Activated CD4-positive, alpha-beta T cell treated with anti-CD3 and anti-CD28 coated beads for 4 hours (primary cell): ENCODE measurements at places on chromosomes 16 and 17.

DNA sequence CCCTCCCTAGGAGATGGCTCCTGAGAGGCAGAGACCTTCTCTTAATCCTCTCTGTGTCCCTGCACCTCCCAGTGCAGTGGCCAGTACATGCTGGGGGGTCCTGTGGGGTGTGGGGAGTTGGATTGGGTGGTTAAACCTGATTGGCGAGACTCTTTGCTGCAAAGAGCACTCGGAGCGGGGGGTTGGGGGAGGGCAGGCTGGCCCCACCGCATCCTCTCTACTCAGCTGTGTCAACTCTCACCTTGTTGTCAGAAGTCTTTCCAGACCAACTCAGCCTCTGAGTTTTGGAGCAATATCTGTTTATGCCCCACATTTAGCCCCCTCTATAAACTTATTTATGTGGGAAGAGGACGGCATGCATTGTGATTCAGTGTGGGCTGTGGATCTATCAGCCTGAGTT lies 40.0 kb downstream of the SMARCE1 start:
- peak; percentile 31 for DNase-seq

DNA sequence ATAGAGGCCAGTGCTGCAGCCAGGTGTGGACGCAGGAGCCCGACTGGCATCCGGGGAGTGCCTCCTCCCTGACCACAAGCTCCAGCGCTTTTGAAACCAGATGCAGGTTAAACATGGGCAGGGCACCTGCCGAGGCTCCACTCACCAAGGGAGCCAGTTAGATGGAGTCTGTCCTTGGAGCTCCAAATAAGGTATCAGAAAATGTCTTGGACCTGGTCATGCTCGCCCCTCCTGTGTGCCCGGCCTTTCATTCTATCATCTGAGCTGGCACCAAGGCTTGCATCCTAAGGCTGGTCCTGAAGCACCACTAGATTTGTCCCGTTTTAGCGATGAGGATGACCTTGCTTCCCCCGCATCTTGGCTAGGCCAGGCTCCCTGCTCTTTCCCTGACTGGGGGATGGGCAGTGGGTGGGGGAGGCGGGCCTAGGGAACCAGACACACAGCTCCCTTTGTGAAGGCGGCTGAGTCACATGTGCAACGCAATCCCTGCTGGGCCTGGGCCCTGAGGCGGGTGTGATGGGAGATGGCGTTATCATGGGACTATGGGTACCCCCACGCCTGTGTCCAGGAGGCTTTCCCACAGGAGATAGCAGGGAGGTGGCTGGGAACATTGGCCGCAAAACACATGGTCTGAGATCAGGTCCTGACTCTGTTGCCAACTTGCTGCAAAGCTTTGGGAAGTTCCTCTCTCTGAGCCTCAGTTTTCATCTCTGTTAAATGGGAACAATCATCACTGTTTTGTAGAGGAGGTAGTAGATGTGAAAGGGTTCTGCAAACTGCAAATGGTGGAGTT lies 5.0 kb upstream of the ADGRG1 start:
- DNase-seq, result no peak

DNA sequence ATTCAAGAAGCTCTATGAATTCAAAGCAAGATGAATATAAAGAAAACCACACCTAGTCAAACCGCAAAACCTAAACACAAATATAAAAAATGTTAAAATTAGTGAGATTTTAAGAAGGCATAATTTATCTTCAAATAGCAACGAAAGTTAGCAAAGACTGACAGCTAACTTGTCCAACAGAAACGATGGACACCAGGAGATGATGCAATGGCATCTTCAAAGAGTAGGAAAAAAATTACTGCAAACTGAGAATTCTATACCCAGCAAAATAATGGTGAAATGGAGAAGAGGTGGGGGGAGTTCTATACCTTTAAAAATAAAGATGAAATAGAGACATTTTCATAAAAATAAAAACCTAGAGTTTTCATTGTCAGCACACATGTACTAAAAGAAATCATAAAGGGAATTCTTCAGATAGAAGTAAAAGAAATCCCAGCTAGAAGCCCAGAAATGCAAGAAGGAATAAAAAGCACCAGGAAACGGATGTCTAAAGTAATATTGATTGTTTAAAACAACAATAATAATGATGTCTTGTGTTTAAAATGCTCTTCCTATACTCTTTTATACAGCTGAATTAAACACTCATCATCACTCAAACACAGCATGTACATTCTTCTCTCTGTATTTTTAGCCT lies 24.6 kb upstream of the TANC2 start:
- DNase-seq, result no peak

DNA sequence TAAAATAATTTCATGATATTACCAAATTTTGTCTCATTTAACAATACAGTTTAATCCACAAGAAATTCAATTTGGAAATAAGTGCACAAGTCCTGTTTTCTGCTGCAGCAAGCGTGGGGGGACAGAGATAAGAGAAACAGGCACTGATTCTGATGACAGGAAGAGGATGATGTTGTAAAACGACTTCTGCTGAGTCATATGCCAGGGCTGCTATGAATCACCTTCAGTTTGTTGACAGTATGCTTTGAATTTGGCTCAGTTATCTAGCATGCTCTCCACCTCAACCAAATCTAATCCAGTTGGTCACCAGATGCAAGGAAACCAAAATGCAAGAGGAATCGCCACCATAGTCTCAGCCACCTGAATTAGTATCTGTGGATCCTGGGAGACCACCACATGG lies 244.1 kb upstream of the MON1B start:
- no peak for DNase-seq

DNA sequence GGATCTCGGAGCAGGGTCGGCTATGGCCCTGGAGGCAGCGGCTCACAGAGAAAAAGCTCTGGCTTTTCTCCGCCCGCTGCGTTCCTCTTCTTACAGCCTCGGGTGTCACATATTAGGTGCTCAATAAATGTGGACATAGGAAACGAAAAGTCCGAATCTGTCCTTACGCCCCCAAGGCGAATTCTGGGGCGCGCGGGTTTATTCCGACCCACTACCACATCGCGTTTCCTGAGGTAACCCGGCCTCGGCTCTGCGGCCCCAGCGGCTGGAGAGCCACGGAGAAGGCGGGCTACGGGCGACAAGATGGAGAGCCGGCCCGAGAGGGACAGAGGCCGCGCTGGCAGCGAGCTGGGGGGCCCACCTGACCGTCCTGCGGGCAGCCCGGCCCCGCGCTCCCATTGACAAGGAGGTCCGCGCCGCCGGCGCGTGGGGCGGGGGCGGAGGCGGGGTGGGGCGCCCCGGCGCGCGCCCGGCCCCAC lies 573 bp upstream of the GNAO1 start:
- peak; percentile 15 for DNase-seq

- peak; percentile 47 for DNase-seq
Measured at GRCh38 chr17:75240394-75241142, 20.8 kb downstream of the GGA3 start.

DNA sequence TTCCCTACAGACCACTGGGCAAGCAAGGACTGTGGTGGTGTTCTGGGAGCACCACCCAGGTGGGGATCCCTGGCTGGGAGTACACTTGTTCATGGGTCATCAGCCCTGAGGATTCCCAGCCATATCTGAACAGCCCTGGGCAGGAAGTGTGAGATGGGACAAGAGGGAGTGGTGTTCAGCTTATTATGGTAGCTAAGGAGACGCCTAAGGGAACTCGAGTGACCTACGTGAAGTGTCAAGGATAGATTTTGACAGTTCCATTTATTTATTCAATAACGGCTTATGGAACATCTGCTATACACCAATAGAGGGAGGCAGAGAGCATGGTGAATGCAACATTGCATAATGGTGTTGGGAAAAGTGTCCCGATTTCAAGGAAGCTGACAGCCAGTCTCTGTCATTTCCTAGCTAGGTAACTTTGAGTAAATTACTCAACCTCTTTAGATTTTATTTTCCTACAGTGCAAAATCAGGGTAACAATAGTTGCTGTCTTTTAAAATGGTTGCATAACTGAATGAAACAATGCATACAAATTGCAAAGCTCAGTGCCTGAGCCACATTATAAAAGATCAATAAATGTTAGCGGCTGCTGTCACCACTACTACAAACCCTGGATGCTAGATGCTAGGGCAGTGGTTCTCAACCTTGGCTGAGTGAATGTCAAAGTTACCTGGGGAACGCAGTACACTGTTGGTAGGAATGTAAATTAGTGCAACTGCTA lies 534.1 kb downstream of the GRIN2A start:
- no peak for DNase-seq

GRCh38 chr16:51306886-51307595 lies 156.0 kb upstream of the SALL1 start:
- DNase-seq, result no peak

- no peak for DNase-seq
Measured at GRCh38 chr16:50597563-50598255, 49.5 kb downstream of the NKD1 start.

- peak; percentile 63 for DNase-seq
Measured at GRCh38 chr17:76063875-76064546, 8.3 kb downstream of the SRP68 start.

DNA sequence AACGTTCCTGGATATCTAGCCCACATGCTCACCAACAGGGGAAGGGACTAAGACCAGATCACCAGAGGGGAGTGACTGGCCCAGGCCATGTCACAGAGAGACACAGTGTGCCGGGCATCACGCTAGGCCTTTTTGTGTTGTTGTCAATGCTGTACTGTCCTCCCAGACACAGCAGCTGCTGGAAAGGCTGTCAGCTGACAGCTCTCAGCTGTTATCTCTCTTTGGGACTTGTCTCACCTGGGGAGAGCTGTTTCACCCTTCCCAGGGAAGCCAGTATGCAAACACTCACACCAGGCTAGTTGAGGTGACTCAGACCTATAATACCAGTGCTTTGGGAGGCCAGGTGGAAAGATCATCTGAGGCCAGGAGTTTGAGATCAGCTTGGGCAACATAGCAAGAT lies 19.4 kb downstream of the UNC45B start:
- no peak for DNase-seq

DNA sequence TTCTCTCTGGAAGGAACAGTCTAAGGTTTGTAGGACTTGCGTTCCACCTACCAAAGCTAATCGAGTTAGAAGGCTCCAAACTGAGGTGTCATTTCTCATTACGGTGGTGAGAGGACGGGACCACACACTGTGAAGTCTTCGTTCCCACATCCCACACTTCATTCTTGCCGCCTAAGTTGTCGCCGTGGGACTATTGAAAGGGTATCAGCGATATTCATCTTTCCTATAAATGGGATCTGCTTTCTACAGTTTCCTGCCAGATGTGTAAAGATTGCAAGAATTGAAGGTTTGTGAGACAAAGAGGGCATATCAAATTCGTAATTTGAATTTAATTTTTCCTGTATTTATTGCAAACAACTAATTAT lies 608 bp upstream of the TRIM37 start:
- DNase-seq, result no peak

DNA sequence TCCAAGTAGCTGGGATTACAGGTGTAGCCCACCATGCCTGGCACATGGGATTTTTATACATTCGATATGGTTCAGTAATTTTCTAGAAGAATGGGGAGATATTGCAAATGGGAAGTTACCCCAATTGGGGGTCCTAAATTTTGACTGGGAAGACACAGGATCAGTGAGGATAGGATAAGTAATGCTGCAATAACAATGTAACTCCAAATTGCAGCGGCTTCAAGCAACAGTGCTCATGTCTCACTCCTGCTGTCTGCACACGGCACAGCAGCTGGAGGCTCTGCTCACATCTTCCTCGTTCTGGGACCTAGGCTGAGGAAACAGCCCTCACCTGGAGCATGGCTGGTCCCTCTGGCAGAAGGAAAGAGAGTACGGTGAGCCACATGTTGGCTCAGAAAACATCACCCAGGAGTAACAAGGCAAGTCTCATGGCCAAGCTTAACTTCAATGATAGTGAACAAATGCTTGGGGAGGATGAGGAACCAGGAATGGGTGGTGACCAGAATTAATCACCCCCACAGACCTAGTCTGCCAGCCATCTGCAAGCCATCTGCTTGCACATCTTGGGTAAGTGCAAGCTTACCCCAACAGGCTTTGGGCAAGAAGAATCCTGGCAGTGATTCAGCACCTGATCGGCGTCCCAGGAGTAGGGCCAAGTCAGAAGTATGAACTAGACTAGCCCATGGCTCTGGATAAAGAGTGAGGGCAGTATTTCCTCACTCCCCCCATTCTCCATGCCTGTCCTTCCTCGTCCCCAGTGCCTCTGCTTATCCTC lies 229.2 kb downstream of the COPRS start:
- DNase-seq, result no peak

DNA sequence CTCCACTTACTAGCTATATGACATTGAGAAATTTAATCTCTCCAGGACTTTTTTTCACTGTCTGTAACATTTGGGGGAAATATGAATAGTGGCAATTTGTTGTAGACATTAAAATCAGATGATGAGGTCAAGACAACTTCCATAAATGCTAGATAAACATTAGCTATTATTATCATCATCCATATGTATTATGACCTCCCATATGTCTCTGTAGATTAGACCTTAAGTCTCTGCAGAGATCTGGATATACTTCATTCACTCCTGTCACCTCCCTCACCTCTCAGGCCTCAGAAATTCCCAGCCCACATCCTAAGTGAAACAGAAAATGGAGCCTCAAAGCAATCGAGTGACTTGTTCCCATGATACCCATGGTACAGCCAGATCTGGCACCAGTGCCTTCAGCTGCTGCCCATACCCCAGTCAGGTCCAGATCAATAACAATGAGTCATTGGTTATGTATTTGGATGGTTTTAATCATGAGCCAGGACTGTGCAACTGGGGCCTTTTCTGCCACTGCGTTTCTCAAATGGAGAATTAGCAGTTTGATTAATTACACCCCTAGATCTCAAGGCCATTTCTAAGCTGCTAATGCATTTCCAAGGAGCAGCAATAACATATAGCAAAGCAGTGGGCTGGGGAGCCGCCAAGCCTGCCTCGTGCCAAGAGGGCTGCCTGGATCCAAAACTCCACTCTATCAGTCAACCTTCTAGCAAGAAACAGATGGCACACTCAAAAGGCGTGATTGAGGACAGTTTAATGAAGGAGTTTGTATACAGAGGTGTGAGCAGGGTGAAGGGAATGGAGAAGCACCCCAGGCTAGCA lies 2.6 kb upstream of the FDXR start:
- DNase-seq, result no peak

DNA sequence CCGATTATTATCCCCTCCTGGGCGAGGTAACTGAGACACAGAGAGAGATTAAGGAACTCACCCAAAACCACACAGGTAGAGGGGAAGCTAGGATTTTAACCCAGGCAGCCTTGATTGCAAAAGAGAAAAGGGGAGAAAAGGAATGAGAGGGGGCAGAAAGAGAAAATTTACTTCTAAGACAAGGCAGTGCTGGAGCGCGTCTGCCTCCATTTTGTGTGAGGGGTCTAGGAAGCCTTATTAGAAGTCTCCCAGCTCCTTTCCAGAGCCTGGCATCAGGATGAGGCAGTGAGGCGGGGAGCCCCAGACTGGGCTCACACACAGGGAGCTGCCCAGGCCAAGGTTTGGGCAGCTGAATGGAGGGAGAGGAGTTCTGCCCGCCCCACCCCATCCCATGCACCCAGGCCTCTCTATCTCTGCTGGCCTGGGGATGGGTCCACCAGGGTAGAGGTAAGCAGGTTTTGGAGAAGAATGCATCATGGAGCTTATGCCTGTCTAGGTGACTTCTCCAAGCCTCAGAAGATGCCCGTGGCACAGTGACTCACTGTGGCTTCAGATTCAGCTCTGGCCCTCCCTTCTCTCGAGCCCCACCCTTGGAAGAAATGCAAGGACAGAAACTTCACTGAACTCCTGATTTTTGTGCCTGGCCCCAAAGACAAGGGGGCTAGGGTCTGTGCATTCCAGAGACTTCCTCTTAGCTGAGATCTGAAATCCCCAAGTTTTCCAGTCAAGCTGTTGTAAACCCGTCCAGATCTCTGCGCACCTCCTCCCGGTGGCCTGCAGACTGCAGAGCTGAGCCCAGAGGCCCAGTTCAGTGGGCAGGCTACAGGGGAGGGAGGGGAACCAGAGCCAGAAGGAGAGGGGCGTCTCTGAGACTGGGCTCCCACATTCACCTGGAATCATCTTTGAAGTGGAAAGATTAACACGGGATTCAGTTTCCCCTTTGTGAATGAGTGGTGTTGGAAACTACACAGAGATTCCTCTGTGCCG lies 95.1 kb upstream of the CDH5 start:
- DNase-seq, result no peak
